ENCODE measurements at places on chromosomes 5 and 9.

GRCh38 chr5:147509041-147509709 is 693 bp downstream of the DPYSL3 start:
- no peak for DNase-seq

DNA sequence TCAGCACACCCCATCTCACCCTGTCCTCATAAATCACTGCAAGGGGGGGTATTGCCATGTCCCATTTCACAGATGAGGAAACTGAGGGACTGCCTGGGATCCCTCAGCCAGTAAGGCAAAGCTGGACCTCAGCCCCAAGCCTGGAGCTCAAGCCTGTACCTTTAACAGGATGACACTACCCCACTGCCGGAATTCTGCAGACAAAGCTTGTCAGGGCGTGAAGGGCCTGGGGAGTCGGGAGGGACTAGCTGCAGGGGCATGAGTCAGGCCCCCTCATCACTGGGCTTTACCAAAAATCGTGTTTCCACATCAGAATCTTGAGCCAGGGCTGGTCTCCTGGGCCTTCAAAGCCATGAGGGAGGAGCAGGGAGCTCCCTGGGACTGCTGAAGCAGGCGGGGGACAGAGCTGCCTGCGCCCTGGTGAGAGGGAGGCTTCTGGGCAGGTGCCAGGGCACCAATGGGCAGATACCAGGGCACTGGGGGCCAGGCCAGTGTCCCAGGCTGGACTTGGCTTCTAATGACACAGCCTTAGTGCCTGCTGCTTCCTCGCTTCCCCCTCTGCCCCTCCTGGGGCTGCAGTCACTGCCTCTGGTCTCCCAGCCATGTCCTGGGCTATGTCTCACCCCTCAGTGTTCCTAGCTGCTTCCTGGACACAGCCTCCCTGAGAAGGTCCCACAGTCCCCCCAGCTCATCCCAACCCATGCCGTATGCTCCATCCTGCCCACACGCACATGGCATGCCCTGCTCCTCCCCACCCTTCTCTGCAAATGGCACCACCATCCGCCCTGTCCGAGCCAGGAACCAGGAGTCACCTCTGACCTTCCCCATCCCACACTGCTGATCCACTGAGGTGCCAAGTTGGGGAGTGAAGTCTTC is 80.7 kb downstream of the LMX1B start:
- DNase-seq: no peak

- DNase-seq: no peak
These were observed 37.5 kb downstream of the ZCCHC7 start for GRCh38 chr9:37157726-37158377.

- no peak for DNase-seq
These were observed 3.5 kb upstream of the WDR38 start for GRCh38 chr9:124849801-124850200.

GRCh38 chr5:133397990-133398645 is 214.2 kb downstream of the FSTL4 start:
- DNase-seq: no peak

DNA sequence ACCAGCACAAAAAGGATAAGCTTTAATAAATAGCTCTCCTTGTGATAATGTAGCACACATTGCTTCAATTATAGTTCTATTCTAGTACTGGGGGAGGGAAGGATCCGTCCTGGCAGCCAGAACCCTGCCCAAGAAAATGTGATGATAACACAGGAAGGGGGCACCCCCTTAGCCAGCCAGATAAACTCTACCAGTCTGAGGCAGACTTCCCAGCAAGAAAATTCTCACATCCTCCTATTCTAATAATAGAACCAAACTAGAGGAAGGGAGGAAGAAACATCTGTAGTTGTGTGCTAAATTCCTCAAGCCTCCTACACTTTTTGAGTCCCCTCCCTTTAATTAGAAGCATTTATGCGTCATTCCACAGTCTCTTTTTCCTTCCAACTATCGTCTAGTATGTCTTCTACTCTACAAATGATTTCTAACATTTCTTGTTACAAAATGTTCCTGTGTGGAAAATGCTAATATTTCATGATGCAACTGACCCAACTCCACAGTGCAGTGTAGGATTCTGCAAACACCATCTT is 261.0 kb downstream of the SEMA5A start:
- no peak for DNase-seq

DNA sequence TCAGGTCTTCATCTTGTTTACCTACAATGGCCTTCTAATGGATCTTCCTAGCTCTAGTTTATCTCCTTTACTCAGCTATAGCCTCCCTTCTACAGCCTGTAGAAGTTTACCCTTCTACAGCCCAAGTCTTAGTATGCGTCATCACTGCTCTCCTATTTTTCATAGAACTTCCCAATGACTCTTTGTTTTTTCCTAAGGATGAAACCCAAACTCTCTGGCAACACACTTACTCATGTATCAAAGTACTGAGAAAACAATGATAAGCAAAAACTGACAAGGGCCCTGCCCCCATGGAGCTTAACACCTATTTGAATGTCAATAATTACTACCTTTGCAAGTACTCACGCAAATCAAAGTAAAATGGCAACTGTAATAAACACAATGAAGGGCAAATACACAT is 33.7 kb downstream of the LEAP2 start:
- no peak for DNase-seq

- DNase-seq: no peak
These were observed 2.8 kb downstream of the BRD3OS start for GRCh38 chr9:134028076-134028475.

DNA sequence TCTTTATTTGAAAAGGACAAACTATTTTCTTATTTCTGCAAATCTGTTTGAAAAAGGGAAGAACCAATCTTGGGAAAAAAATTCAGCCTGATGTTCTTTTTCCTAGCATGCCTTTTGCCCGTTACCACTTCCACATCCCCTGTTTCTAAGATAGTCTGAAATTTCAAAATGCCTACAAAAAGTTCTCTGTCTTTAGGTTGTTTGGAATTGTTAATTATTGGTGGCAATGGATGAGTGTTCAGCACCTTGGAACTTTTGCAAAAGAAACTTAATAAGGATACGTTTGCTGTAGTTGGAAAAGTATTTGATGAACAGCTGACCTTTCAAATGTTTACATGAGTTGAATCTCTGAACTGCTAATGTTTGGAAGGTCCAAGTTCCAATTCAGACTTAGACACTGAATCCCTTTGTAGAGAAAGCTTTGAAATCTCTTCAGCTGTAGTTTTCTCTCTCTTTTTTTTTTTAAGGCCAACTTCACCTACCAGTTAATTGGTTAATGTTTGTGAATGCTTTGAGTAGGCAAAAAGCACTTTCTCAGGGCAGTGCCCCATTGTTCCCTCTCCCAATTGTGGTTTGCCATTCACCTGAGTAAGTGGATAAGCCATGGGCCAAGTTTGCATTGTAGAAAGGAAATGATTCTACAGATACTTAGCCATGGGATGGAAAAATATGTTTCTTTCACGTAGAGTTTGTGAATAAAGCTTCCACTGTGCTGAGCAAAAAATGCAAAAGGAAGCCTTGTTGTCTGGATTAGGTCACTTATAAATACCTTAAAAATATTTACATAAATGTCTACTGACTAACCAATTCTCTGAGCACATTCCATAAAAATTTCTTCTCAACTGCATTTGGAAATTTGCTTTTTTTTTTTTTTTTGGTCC is 156.4 kb upstream of the ELL2 start:
- no peak for DNase-seq

DNA sequence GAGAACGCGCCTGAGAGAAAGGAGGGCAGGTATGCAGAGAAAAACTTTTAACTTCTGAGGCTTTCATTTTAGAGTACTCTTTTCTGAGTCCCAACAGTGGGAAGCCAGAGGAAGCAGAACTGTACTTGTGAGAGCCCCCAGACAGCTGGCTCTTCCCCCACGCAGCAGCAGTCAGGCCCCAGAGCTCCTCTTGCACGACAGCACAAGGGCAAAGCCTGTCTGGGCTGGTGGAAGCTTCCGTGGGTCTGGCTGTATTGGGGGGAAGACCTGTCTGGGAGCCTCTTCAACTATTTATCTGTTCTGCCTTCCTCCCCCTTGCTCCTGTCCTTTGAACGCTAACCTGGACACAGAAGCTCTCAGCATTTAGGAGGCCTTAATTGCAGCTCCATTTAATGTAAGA is 68.2 kb downstream of the THBS4 start:
- DNase-seq: no peak

GRCh38 chr5:78112931-78113330 is 181.6 kb downstream of the AP3B1 start:
- no peak for DNase-seq

DNA sequence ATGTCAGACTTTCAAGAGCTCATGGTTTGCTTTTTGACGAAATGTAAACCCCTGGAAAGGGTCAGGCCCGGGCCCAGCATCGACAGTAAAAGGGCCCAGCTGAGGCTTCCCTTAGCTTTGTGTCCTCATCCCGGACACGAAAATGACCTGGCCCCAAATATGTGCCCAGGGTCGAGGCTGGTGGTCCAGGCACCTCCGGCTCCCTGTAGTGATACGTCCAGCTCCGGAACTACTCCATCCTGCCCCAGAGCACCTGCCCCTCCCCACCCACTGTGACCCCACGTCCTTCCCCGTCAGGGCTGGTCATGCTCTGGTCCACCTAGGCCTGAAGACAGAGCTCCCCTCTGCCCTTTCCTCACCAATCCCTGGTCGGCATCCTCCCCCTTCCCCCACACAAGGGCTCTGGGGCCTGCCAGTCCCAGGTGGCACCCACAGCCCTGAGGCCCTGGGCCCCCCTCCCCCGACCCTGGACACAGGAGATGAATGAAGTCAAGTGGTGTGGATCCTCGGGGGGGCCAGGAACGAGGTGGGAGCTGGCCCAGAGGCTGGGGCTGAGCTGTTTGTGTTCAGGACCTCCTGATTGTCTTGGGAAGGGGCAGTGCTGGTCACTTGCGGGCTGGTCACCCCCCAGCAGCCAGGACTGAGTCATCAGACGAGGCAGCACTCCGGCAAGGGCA is 6.2 kb downstream of the OBP2A start:
- DNase-seq: no peak

DNA sequence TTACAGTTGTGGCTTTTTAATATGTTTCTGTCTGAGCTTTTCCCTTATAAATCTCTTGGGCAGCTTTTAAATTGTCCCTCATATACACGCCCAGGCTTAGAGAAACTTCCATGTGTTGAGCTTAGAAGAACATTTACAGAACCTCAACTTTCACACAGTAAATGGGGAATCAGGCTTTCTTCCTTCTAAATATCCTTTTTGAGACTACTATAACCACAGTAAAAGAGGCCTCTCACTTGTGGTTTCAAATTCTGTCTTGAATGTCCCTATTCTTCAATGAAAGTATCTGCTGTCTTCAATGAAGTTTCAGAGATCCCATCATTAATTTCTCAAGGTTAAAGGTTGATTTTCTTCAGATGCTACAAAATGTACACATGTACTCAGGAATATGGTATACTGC is 588.6 kb upstream of the DMAC1 start:
- DNase-seq: no peak

DNA sequence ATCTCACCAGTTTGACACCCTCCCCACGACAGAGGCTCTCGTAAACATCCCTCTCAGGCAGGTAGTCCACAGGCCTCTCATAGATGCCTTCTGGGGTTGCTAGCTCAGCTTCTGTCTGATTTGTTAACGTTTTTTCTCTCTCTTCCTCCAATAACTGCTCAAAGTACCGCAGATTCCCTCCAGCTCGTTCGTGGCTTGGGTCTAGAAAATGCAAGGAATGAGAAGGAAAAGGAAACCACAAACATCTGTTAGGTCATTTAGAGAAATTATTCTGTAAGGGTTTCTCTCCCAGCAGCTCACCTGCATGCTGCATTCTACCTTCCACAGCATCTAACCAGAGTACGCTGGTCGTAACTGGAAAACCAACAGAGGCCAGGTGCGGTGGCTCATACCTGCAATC is 18.5 kb downstream of the P4HA2 start:
- DNase-seq: no peak

- no peak for DNase-seq
These were observed 47.7 kb upstream of the TLX3 start for GRCh38 chr5:171261361-171261760.

- DNase-seq: no peak
These were observed 21.3 kb downstream of the TLR4 start for GRCh38 chr9:117725426-117725887.

GRCh38 chr5:158882660-158883059 is 217.1 kb downstream of the EBF1 start:
- no peak for DNase-seq

- no peak for DNase-seq
These were observed 321.0 kb upstream of the TRPC7 start for GRCh38 chr5:136686192-136686872.

- no peak for DNase-seq
These were observed 69.8 kb downstream of the YIPF5 start for GRCh38 chr5:144100702-144101101.

DNA sequence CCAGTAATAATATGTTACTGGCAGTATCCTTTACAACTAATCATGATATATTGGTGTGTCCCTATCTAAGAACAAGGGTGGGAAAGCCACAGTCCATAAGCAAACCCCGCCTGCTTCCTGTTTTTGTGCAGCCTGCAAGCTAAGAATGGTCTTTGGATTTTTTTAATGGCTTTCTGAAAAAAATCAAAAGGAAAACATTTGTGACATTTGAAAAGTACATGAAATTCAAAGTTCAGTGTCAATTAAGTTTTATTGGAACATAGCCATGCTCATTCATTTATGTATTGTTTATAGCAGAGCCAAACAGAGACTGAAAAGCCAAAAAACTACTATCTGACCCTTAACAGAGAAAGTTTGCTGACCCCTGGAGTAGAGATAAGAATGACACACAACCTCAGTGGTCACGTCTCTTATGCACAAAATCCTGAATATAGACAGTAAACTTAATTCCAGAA is 12.8 kb upstream of the TMEM245 start:
- DNase-seq: no peak

- no peak for DNase-seq
These were observed 281.7 kb downstream of the PARP8 start for GRCh38 chr5:50947906-50948683.

- no peak for DNase-seq
These were observed 58.5 kb upstream of the IER5L start for GRCh38 chr9:129236441-129237145.

DNA sequence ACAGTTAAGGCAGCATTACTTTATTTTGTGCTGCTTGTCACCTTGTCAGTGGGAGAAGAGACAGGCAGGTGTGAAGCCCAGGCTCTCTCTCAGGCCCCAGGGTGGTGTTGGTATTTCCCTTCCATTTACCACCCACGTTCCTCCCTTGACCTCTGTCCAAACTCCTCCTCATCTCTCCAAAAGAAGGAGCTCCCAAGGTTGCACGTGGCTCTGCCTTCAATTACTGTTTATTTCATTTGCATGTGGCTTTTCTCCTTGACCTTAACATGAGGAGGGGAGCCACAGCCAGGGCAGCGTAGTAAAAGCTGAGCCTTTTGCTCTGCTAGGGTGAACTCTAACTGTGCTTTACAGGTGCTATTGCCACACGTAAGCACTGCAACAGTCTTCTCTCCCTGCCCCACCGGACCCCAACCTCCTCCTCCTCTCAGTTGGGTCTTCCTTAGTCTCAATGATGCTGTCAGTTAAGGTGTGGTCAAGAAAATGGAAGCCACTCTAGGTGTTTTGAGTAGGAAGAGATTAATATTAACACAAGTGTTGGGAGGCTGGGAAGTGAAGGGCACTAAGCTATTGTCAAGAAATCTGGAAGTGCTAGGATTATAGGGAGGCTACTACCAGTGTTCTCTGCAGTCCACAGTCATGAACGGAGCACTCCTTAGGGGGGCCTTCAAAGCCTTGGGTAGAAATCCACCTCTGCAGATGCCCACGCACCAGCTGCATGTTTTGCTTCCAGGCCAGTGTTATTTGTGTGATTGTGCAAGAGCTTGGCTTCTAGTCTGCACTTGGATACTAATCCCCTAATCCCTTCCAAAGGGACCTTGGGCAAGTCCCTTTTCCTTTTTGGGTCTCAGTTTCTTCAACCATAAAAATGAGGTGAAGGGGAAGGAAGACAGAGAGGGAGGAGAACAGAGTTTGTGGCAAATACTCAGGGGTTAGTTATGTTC is 3.9 kb upstream of the ALDH1B1 start:
- DNase-seq: no peak

GRCh38 chr5:17080361-17080760 is 137.1 kb upstream of the BASP1 start:
- DNase-seq: no peak
